ENCODE measurements at places on chromosomes 1 and 21.

GRCh38 chr1:16420424-16421118 lies 16.7 kb downstream of the SPATA21 start:
- peak; percentile 33 for DNase-seq

DNA sequence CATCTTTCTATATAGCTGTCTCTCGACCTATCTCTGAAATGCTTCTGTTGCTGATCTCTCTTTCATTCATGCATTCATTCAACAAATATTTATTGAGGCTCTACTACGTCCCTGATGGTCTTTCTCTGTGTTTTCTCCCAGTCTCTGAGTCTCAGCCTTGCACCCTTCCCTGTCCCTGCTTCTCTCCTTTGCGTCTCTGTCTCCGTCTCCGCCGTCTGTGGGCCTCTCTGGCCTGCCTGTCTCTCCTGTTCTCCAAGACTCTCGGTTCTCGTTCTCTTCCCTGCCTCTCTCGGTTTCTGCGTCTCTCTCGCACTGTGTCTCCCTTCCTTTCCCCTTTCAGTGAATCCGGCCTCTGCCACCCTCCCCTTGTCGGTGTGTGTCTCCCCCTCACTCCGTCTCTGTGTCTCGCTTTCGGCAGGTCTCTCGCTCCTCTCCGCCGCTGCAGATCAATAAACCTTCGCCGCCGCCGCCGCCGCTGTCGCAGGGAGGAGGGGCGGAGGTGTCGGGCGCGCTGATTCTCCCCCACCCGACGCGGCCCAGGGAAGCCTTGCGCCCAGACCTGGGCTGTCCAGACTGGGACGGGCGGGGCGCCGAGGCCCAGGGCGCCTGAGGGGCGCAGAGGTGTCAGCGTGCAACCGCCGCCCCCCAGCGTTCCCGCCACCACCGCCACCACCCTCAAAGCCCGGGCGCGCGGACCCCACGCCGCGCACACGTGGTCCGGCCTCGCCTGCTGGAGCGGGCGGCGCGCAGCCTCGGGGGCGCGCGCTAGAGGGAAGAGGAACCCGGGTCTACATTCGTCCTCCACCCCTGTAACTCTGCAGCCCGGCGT lies 3.0 kb downstream of the EFNA3 start:
- no peak for DNase-seq

GRCh38 chr1:205792961-205793673 lies 17.8 kb upstream of the RAB29 start:
- no peak for DNase-seq

DNA sequence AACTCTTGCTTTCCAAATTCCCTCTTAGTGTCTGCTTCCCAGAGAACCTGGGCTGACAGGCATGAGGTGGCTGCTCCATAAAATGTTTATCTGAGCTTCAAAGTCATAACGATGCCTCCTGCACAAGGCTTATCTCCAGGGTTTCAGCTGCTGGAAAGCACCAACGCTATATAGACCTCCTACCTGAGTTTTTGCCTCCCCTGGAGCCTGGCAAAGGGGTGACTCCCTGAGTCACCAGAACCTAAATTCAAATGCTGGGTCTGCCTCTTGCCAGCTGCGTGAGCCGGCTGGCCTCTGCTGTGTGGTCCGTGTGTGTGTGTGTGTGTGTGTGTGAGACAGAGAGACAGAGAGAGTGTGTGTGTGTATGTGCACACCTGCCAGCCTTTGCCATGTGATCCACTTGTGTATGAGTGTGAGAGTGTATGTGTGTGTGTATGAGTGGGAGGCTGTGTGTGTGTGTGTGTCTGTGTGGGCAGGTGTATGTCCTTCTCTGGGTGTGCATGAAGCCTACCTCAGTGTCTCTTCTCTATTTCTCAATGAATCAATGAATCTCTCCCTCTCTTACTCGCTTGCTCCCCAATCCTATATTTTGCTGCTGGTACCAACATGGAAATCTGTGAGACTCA lies 714.9 kb downstream of the MATN1 start:
- DNase-seq, result no peak

DNA sequence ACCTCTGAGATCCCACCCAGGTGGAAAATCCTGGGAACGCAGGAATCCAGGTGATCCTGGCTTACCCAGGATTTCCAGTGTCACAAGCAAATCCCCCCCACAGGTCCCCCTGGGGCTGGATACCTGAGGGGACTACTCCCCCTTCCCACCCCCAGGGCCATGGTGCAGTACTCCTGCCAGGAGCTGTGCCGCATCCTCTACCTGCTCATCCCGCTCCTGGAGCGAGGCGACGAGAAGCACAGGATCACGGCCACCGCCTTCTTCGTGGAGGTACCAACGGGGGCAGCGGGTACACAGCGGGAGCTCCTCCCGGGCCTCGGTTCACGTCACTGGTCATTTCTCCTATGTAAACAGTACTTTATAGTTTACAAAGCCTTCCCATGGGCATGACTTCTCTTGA lies 20.4 kb upstream of the TTC4 start:
- no peak for DNase-seq

GRCh38 chr1:9755441-9755995 lies 68.2 kb downstream of the CLSTN1 start:
- no peak for DNase-seq

GRCh38 chr21:42997053-42997452 lies 22.7 kb downstream of the PKNOX1 start:
- no peak for DNase-seq

DNA sequence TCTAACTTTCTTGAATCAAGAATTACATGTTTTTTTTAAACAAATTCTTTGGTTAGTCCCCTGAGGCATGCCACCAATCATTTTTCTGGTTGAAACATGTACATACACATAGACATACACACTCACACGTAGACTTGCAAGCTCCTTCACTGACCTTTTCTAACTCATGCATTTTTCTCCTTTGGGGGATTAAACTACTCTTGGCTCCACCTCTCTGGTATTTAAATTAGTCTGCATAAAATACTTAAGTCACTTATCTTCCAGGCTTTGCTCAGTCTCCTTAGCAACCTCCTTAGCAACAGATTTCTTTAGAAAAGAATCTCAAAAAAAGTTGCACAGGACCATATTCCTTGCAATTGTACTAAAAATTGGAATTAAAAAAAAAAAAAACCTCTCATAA lies 440.9 kb upstream of the LRRC7 start:
- DNase-seq, result no peak

GRCh38 chr1:215146240-215146975 lies 63.9 kb downstream of the KCNK2 start:
- DNase-seq, result no peak

All from stimulated activated naive B cell treated with anti-CD40 and anti-IgM and Interleukin-4, amounts not matched to agents 10 μg/mL and 1 μg/mL and 100 μg/mL, for 72 hours (primary cell).